ENCODE measurements at places on chromosomes 1 and 21. TPM values are rescaled to one million over a fixed set of nuclear protein-coding genes. Genes with fewer than 3 reads are reported as not detected.
A peak's percentile ranks its signal among the peaks of the same experiment; 100 is the strongest.

The PIK3C2B gene
- 24.1 TPM for total RNA-seq

DNA sequence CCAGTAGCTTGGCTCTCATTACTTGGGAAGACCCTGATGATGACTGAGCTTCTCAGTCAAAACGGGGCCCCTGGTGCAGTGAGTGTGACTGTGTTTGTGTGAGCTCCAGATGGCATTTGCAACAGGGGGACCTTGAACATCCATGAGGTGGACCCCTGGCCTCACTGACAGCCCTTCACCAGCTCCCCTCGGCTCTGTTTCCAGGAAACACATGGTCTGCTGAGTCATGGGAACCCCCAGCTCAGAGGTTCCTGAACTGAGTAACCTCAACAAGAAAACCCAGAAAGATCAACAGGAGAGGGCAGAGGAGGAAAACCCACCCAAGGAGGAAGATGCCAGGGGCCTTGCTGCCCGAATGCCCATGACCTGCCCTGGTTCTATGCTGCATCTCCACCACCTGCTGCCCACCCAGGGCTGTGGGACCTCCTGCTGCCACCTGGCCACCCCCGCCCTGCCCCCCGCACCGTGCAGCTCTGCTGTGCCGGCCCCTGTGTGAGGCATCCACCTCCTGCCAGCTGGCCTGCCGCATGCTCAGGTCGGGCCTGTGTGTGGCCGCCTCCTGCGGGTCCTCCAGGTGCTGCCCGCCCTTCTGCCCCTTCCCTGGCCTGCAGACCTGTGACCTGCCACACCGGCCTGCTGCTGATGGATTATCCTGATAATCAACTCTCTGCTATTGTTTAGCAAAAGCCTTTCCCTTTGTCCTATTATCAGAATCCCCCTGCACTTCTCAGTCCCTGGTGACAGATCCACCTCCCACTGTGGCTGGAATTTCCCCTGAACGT lies 4.2 kb upstream of the KRTAP12-1 start:
- DNase-seq: no peak

DNA sequence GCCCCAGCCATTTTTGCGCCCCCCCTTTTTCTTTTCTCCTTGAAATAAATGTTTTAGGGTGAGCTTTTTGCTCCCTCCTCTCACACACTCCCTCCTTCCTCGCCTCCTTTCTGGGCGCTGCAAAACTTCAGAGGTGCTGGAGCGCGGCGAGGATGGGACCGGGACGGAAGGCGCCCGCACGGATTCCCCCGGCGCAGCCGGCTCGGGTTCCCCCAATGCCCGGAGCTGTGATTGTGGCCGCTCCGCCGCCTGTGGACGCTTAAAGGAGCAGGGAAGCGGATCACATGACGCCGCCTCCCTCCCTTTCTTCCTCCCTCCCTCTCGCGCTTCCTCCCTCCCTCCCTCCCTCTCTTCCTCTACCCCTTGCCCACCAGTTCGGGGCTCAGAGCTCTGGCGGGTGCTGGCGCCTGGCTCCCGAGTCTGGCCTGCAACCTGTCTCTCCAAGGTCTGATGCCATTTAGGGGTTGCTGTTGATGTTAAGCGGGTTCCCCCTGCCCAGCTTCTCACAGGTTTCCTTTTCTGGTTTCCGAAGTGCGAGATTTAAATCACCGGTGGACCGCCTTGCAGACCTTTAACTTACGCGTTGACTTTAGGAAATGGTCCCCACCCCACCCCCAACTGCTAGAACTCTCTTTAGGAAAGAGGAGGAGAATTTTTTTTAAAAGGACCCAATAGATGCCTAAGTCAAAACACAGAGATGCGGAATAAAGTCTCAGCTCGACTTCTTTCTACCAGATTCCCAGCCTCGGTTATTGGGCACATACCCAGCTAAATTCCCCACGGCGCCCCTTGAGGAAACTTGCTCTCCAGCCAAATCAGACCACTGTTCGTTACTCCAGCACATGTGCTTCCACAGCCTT lies at the start of gene WLS:
TSS of gene WLS (minus strand) at position 235 of the 860 bp plus-strand sequence. CDS start at position 11, 224 bp downstream.
- DNase-seq: peak; percentile 87

GRCh38 chr1:6409053-6409452 lies 10.7 kb downstream of the HES2 start:
- no peak for DNase-seq

- DNase-seq: peak; percentile 90
Measured at GRCh38 chr1:212558693-212559480, 49.7 kb upstream of the ATF3 start.

- no peak for DNase-seq
Measured at GRCh38 chr1:197928849-197929336, 11.7 kb downstream of the LHX9 start.

DNA sequence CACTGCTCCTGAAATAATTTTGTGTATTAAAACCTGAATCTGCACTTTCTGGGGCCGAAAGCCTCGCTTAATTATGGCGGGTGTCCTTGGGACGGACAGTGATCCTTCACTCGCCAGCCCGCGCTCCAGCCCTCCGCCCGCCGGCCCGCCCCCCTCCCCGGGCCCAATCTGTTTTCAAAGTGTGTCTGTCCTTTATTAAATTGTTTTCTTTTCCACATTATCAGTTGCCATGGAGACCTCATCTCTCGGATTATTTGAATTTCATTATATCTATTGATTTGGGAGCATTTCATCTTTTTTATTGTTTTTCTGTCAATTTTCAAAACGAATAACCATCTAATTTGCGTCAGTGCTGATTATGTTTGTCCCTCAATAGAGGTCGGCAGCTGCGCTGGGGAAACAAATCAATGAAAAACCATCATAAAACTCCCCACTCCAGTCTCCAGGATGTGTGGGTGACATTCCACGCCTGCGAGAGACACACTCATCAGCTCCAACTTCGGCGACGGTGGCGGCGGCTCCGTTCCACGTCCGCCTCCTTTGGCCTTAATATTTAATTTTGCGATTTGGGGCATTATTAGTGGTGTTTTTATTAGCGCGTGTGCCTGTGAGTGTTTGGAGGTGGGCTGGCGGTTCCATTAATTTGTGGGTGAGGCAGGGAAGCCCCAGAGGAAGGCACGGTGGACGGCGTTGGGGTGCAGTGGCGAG lies 123.9 kb downstream of the CASZ1 start:
- DNase-seq: no peak

DNA sequence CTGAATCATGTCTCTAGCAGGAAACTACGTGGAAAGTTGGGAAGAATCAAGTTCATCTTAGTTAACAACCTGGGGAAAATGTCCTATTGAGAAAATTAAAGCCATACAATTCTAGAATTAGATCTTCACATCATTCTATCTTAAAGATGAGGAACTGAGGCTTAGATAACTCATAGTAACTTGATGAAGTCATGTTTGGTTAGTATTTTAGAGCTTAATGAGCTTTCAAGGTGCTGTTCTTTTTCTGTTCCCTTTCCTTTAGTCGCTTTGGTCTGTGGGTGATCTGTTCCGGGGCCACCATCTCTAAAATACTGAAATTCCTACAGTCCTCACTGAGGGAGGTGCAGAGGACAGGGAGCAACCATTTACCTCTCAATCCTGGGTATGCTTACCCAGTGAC lies 4.3 kb upstream of the GLUL start:
- DNase-seq: no peak

All from prostate gland (tissue), 2 donors.